T-helper 1 cell treated with Interleukin-12 subunit alpha and Interleukin-12 subunit beta and Interleukin-4 antibody, amounts not matched to agents 30 ng/mL and 1 ng/mL, for 36 hours (primary cell): ENCODE measurements at places on chromosomes 7 and 10. TPM values are rescaled to one million over a fixed set of nuclear protein-coding genes. Genes with fewer than 3 reads are reported as not detected.

MYH16 gene
- not detected in 2 replicates for total RNA-seq

ASZ1 gene
- not detected in 2 replicates for total RNA-seq

EBF3 gene
- total RNA-seq = not detected in 2 replicates

CLEC2L gene
- total RNA-seq = not detected in 2 replicates

CACNB2 gene
- 0.05 TPM in 1 of 2 replicates, not detected in the other for total RNA-seq

INTS1 gene
- total RNA-seq = 80.9 and 90.5 TPM in 2 replicates

DGKB gene
- not detected in 2 replicates for total RNA-seq

AUTS2 gene
- total RNA-seq = 4.6 and 7.7 TPM in 2 replicates

SLC26A3 gene
- not detected in 2 replicates for total RNA-seq

GARIN1A gene
- total RNA-seq = 1.5 and 3.4 TPM in 2 replicates

ABCA13 gene
- total RNA-seq = 0.05 and 0.29 TPM in 2 replicates

DPY19L1 gene
- total RNA-seq = 12.6 and 13.9 TPM in 2 replicates

IDI2 gene
- not detected in 2 replicates for total RNA-seq

PARD3 gene
- total RNA-seq = 0.54 and 0.93 TPM in 2 replicates

NEURL1 gene
- total RNA-seq = 2.2 and 2.3 TPM in 2 replicates

CCDC186 gene
- 19.4 and 20.5 TPM in 2 replicates for total RNA-seq

KCNIP2 gene
- 2.8 and 3.4 TPM in 2 replicates for total RNA-seq

TBATA gene
- not detected in 2 replicates for total RNA-seq

HOXA9 gene
- not detected in 2 replicates for total RNA-seq

PGAM1 gene
- 446 and 454 TPM in 2 replicates for total RNA-seq

MINDY4 gene
- total RNA-seq = 0.66 and 0.78 TPM in 2 replicates

VPS26A gene
- 35.9 and 38.0 TPM in 2 replicates for total RNA-seq

C10orf105 gene
- 0.29 and 0.42 TPM in 2 replicates for total RNA-seq

ITGB8 gene
- total RNA-seq = not detected in 2 replicates

ODAD2 gene
- not detected in 2 replicates for total RNA-seq

ZNF25 gene
- total RNA-seq = 6.2 and 7.5 TPM in 2 replicates

AKR1D1 gene
- not detected in 2 replicates for total RNA-seq

ADCYAP1R1 gene
- not detected in 2 replicates for total RNA-seq

ADRA2A gene
- not detected in 2 replicates for total RNA-seq

FAM13C gene
- not detected in 2 replicates for total RNA-seq

SMKR1 gene
- total RNA-seq = 1.1 and 1.7 TPM in 2 replicates

HMX3 gene
- total RNA-seq = not detected in 2 replicates

TMEM130 gene
- total RNA-seq = not detected in 2 replicates

PNLIPRP1 gene
- not detected in 2 replicates for total RNA-seq

SLC35G1 gene
- 4.3 and 5.4 TPM in 2 replicates for total RNA-seq

MRC1 gene
- not detected in 2 replicates for total RNA-seq

AKR1C4 gene
- not detected in 2 replicates for total RNA-seq

ZNF479 gene
- not detected in 2 replicates for total RNA-seq

PRSS1 gene
- not detected in 2 replicates for total RNA-seq

ATG9B gene
- total RNA-seq = 6.9 and 7.2 TPM in 2 replicates

KAZALD1 gene
- 0.34 and 0.47 TPM in 2 replicates for total RNA-seq

PAPOLB gene
- total RNA-seq = not detected in 2 replicates

LRRC27 gene
- total RNA-seq = 3.1 and 5.7 TPM in 2 replicates

TRPV6 gene
- not detected in 2 replicates for total RNA-seq

HNRNPA2B1 gene
- 688 and 704 TPM in 2 replicates for total RNA-seq

CNTNAP2 gene
- not detected in 2 replicates for total RNA-seq

EPDR1 gene
- total RNA-seq = not detected in 2 replicates
